ENCODE measurements at places on chromosomes 11 and 22.

- DNase-seq = no peak
Observed at GRCh38 chr11:118045191-118045590, 31.7 kb upstream of the TMPRSS4 start.

DNA sequence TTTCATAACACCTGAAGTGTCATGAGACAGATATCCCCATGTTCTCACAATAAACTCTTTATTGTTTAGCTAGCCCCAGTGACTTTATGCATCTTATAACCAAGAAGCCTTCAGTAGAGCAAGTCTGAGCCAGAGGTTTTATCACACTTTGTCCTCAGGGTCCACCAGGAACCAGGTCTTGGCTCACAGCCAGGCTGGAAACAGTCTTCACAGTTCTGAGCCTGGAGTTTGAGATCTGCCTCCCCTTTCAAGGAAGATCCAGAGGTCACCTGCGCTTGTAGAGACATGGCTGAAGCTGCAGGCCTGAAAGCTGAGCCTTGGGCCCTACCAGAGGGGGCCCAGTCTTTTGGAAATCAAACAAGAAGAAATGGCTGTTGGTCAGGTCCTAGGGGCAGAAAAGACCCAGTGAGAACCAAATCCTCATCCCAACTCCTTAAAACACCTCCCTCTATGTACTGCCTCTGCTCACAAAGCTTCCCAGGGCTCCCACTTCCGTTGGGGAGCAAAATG lies 3.5 kb downstream of the RRP8 start:
- no peak for DNase-seq

DNA sequence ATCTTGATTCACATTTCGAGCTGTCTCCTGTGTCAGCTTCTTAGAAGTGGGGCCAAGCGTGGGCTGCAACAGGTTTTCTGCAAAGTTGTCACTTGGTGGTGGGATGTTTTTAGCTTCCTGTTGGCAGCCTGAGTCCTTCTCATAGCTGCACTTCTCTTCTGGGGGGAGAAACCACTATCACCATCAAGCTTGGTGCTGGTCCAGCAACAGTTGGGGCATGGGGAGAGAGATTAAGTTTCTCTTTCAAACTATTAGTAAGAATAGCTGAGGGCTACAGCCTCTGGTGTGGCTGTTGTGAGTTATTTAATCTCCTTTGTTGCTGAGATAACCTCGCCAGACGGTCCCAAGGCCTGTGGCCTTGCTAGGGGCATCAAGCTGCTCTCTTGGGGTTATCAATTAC lies 123.3 kb upstream of the CRYBB3 start:
- peak; percentile 58 for DNase-seq

GRCh38 chr11:61150706-61151544 lies 10.3 kb downstream of the VPS37C start:
- DNase-seq = no peak

DNA sequence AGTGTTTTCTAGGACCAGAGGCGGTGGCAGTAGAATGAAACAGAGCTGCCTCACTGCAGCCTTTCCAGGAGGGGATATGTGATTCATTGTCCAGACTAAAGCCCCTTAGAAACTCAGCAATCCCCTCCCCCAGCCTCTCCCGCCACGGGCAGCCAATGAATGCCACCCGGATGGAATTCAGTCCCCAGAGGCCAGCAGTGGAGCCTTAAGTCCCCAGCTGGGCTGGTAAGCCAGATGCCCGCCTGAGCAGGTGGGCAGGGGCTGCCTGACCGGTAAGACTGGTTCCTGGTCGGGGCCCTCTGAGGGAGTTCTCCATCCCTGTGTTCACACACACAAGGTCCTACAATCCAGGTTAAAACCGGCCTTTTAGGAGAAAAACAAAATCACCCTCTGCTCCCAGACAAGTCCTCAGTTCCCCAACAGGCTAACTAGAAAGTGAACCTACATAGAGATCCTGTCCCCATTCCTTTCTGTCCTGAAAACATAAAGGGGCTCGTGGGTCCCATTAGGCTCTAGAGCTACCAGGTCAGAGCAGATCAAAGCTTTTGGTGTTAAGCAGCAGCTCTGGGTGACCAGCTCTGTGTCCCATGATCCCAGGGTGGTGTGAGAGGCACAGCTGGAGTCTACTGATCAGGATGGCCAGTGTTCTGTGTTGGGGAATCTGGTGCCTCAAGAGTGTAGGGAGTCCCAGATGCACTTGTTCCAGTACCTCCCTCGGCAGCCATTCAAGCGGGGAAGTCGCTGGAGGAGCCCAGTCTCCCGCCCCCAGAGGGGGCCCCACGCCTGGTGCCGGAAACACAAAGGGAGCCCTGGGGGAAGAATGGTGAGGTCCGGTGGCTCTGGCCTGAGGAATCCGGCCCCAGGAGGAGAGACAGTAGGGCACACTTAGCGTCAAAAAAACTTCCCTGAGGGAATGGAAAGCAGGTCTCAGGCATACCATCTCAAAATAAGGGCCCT lies 2.6 kb downstream of the PATZ1 start:
- no peak for DNase-seq
